ENCODE measurements at places on chromosomes 4 and X. TPM values are rescaled to one million over a fixed set of nuclear protein-coding genes. Genes with fewer than 3 reads are reported as not detected.

The SLC26A1 gene
- polyA plus RNA-seq: 2.0 TPM

The FGD1 gene
- 22.5 TPM for polyA plus RNA-seq

DNA sequence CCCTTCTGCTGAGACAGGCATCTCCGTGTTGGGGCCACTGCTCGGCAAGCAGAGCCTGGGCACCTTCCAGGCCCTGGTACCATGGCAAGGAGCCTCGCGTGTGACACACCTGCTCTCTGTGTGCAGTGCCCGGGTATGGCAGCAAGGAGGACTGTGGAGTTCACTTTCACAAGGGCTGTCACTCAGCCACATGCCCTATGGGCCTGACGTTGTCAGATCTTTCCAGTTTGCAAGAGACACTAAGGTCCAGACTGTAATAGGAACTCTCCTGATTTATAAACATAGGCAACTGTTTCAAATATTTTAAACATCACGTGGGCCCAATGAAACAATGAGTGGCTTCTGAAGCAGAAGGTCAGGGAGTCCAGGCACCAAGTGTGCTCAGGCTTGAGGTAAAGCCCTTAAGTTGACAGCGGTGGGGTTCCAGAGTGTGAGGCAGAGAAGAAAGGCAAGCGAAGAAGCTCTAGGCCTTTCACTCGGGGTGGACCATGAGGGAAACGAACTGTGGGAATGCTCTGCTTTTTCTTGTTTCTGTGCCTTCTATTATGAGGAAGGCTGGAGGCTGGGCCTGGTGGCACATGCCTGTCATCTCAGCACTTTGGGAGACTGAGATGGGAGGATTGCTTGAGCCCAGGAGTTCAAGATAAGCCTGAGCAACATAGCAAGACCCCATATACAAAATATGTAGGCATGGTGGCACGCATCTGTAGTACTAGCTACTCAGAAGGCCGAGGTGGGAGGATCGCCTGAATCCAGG lies 108.6 kb upstream of the TRIM2 start:
- no peak for DNase-seq

- DNase-seq: no peak
These were observed 849 bp downstream of the MID1 start for GRCh38 chrX:10619425-10620046.

DNA sequence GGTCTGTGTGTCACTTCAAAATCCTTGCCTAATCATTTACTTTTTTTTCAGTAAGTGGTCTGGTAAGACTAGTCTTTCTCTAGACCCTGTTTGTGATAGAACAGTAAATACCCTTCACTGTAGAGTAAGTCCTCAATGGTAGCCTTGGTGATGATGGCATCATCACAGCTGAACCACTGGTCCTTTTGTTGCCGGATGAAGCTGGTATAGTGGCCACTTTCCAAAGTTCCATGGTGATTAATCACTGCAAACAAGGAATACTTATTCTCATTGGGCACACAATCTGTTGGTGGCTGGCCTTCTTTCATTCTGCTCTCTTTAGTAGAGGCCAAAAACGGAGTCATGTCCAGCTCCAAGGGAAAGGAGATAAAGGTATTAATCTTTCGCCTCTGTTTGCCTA lies 2.9 kb downstream of the USP51 start:
- no peak for DNase-seq
